Neural cell (in vitro differentiated cells): ENCODE measurements at places on chromosomes 4 and X. TPM values are rescaled to one million over a fixed set of nuclear protein-coding genes. Genes with fewer than 3 reads are reported as not detected.

The PAK3 gene
- 91.2 and 92.4 TPM in 2 replicates for polyA plus RNA-seq

The ADGRG4 gene
- not detected in 2 replicates for polyA plus RNA-seq

The KLB gene
- not detected in 2 replicates for polyA plus RNA-seq

The OTUD6A gene
- not detected in 2 replicates for polyA plus RNA-seq

The TRIM75 gene
- not detected in 2 replicates for polyA plus RNA-seq

The NWD2 gene
- polyA plus RNA-seq, result 0.06 and 0.16 TPM in 2 replicates

The CXCR3 gene
- not detected in 2 replicates for polyA plus RNA-seq

The DCX gene
- 180 and 206 TPM in 2 replicates for polyA plus RNA-seq

The RHOXF2B gene
- not detected in 2 replicates for polyA plus RNA-seq

The NKAP gene
- polyA plus RNA-seq, result 4.7 and 6.3 TPM in 2 replicates

The ARHGAP6 gene
- polyA plus RNA-seq, result 0.40 TPM in 1 of 2 replicates, not detected in the other

The BCAP31 gene
- 154 and 182 TPM in 2 replicates for polyA plus RNA-seq

The AMOT gene
- polyA plus RNA-seq, result 2.8 and 6.3 TPM in 2 replicates

The NHS gene
- 1.1 and 1.9 TPM in 2 replicates for polyA plus RNA-seq

The OPRPN gene
- polyA plus RNA-seq, result not detected in 2 replicates

The GAGE12J gene
- not detected in 2 replicates for polyA plus RNA-seq

The AWAT2 gene
- not detected in 2 replicates for polyA plus RNA-seq

The ADH7 gene
- polyA plus RNA-seq, result not detected in 2 replicates

The GRIA3 gene
- polyA plus RNA-seq, result 7.5 and 7.8 TPM in 2 replicates

The FHDC1 gene
- 10.1 and 11.4 TPM in 2 replicates for polyA plus RNA-seq

The CLDN22 gene
- not detected in 2 replicates for polyA plus RNA-seq

The TBC1D25 gene
- polyA plus RNA-seq, result 4.5 and 7.3 TPM in 2 replicates

The CWH43 gene
- not detected in 2 replicates for polyA plus RNA-seq

The IL15 gene
- 0.06 TPM in 1 of 2 replicates, not detected in the other for polyA plus RNA-seq

The DMD gene
- 20.7 and 21.6 TPM in 2 replicates for polyA plus RNA-seq

The ZNF157 gene
- polyA plus RNA-seq, result 3.5 and 3.8 TPM in 2 replicates

The USP17L25 gene
- polyA plus RNA-seq, result not detected in 2 replicates

The TKTL1 gene
- 0.14 TPM in 1 of 2 replicates, not detected in the other for polyA plus RNA-seq

The KLHL13 gene
- polyA plus RNA-seq, result 15.2 and 15.7 TPM in 2 replicates

The SNCA gene
- polyA plus RNA-seq, result 66.1 and 70.5 TPM in 2 replicates

The SLC6A14 gene
- polyA plus RNA-seq, result not detected in 2 replicates

The CDX4 gene
- not detected in 2 replicates for polyA plus RNA-seq

The PNCK gene
- polyA plus RNA-seq, result 9.5 and 15.0 TPM in 2 replicates

The CXCL3 gene
- polyA plus RNA-seq, result 1.1 TPM in 1 of 2 replicates, not detected in the other

The HPGDS gene
- polyA plus RNA-seq, result not detected in 2 replicates
